Effector CD8-positive, alpha-beta T cell (primary cell): ENCODE measurements at places on chromosomes 2 and 18.

DNA sequence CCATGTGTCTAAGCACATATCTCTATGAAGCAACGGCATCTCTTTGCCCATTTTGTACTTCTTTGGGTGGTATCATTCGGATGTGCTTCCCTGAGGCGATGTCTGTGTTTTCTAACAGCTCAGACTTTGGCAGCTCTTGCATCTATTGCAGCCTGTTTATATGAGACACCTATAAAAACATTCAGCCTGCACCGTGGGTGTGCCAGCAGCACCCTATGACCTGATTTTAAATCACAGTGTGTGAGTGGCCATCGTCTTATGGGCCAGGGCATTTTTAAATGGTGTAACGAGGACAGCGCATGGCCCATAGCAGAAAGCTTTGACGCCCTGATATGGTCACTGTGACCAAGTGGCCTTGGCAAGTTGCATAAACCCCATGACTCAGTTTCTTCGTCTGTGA lies 12.9 kb downstream of the NPAS2 start:
- no peak for DNase-seq

- no peak for DNase-seq
Observed at GRCh38 chr2:222545823-222546795, 109.8 kb downstream of the FARSB start.

DNA sequence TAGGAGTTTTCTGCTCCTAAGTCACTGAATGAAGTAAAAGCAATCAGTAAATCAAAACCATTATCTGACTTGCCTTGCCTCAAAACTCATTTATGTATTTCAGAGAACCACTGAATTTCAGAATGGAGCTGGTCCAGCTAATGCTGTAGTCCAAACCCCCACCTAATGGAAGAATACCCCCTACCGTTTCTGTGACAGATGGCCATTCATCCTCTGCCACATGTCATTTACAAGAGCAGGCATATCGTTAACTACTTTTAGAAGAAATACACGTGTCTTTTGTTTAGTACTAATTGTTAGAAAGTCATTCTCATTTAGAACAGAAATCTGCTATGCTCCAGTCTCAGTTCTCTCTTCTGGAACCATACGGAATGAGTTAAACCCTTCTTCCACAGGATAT lies 12.8 kb upstream of the GALNT5 start:
- DNase-seq: no peak

GRCh38 chr2:43139501-43139900 lies 86.9 kb downstream of the ZFP36L2 start:
- DNase-seq: no peak

GRCh38 chr2:143581134-143581533 lies 451.9 kb downstream of the ARHGAP15 start:
- DNase-seq: no peak

DNA sequence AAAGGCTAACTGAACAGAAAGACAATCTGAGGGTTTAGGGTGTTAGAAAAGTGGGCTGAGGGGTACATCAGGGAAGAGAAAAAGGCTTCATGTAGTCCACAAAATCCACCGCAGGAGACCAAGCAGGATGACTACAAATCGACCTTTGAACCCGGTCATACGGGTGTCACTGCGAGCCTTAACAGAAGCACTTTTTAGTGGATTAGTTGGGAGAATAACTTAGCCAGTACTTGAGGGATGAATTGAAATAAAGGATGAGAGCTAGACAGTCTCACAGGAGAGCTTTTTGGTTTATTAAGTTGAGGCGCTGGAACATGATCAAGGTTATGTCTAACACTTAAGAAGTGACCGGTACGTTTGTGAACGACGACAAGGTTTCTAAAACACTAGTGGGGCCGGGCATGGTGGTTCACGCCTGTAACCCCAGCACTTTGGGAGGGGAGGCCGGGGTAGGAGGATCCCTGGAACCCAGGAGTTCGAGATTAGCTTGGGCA lies 217.7 kb downstream of the MCFD2 start:
- DNase-seq: no peak

DNA sequence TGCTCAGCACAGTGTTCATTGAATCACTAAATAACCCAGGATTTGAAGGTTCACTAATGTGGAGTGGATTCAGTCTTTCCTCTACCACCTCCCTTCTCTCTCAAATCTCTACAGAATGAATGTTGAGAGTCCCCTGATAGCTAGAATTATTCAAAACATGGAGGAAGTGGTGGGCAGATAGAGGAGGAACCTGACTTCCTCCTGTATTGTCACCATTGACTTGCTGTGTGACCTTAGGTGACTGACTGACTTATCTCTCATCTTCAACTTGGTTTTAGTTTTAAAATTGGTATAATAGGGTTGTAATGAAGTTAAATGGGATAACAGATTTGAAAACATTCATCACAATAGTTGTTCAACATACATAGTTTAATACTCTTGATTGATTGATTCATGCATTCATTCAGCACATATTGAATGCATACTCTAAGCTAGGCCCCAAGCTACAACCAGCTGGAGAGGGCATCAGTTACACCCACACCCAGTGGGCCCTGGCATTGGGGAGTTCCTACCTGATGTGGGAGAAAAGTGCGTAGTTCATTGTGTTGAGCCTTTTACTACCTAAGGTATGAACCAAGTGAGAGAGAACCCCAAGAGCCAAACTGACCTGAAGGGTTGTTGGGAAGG lies 96.0 kb downstream of the WDR7 start:
- DNase-seq: no peak

DNA sequence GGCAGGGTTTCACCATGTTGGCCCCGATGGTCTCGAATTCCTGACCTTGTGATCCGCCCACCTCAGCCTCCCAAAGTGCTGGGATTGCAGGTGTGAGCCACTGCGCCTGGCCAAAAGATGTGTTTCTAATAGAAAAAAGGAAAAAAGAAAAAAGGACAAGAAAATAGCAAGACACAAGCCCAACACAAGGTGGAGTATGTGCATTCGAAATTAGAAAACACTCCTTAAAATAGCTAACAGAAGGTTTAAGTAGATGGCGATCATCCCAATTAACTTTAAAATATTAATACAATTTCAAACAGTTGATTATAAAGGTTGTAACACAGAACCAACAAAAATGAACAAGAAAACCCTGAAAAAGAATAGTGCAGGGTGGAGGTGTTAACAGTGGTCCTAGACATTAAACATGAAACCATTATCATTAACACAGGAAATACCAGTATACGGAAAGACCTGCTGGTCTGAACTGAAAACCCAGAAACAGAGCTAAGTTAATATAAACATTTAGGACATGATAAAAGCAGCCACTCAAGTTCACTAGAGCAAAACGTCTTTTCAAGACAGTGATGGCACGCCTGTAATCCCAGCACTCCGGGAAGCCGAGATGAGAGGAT lies 57.9 kb downstream of the HDLBP start:
- no peak for DNase-seq

DNA sequence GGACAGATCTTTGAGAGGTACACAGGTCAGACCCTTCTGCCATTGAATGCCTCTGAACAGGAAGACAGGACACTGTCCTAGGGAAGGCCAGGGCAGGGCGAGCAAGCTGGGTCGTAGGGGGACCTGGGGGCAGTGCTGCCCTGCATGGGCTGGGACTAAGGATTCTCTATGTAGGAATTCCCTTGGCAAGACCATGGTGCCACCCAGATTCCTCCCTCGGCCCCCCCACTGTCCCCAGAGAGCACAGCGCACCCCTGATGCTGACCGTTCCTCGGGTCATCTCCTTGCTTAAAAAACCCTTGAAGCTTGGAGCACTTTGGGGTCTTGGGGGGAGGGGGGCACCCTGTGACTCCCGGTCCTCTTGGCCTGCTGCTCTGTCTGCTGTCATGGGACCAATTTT lies 195.1 kb downstream of the SEPTIN10 start:
- no peak for DNase-seq

DNA sequence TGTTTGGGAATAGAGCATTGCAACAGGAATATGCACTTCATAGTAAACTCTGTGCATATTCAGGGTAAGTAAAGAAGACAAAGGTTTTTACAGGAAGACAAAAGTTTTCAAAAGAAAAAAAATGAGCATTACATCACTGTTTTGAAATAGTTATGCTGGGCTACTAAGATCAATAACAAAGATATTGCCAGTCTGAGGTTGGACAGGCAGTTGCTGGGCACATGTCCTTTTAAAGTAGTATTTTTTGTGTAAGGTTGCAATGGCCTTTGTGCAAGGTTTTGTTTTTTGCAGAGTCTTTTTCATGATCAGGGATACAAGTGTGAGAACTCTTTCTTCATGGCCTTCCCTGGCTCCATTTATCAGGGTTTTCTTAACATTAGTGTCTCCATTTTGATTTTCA lies 16.2 kb downstream of the IL1B start:
- DNase-seq: no peak

GRCh38 chr18:10909724-10910123 lies 239.6 kb downstream of the PIEZO2 start:
- no peak for DNase-seq

GRCh38 chr2:218319813-218320365 lies 27.6 kb upstream of the TMBIM1 start:
- no peak for DNase-seq

DNA sequence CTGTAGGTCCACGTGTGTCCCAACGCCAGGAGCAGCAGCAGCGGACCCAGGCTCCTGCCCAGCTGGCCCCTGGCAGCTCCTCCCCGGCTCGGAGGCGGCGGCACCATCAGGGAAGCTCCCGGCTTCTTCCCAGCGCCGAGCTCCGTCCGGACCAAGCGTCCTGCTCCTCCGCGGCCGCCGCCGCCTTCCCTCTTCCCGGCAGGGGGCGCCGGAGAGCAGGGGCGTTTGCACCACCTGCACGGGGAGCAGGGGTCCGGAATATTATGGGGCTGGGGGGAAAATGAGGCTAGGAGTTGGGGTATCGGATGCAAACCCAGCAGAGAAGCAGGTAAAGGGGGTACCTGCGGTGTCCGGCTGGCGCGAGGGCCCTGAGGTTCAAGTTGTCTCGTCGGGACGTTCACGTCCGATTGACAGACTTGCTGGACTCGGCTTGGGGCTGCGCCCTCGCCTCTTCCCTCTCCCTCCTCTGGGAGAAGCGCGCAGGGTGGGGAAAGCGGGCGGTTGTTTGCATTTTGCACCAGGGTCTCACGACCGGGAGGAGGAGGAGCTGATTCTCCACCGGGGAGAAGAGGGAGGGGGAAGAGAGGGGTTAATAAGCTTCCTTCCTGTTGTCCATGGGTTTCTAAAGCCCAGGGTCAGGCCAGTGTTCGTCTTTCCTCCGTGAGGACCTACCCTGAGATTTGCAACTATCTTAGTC lies at the start of gene CCBE1:
Gene CCBE1, minus strand, starts transcription at position 188 of the 697 bp plus-strand sequence.
- DNase-seq: no peak

DNA sequence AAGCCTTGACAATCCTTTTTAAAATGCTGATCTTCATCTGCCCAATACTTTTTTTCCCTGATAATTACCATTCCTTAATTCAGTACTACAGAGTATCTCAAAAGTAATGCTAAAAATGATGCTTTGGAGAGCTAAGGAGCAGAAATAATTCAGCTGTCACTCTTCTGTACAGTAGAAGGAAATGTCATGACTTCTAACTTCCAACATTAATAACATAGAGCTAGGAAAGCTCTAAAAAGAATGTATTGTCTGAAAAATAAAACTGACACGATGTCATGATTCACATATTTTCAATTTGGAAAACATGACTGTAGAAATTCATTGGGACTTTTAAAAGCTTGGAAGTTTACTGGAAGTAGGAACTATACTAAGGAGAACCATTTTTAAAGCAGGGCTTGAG lies 212.3 kb downstream of the GULP1 start:
- DNase-seq: no peak

DNA sequence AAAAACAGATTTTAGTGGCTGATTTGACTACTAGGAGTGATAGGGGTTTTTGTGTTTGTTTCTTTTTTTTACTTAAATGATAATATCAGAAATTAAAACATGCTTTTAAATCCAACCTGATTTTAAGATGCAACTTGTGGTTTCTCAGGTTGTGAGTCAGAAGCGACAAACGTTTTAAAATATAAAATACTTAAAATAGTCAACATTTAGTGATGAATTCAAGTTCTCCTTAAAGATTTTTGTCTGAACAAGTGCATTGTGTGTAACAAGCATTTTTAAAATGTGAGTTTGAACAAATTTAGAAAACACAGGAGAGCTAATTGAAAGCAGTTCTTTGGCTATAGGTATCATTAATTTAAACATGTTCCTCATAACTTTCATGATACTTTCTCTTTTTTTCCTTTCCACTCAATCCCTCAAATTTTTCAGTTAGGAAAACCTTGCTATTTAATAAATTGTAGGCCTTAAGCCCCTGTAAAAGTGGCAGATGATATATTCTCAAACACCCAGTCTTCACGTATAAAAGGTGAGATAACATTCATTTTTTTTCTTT lies 3.6 kb downstream of the TBR1 start:
- DNase-seq: no peak
